ENCODE measurements at places on chromosomes 13 and 19.

DNA sequence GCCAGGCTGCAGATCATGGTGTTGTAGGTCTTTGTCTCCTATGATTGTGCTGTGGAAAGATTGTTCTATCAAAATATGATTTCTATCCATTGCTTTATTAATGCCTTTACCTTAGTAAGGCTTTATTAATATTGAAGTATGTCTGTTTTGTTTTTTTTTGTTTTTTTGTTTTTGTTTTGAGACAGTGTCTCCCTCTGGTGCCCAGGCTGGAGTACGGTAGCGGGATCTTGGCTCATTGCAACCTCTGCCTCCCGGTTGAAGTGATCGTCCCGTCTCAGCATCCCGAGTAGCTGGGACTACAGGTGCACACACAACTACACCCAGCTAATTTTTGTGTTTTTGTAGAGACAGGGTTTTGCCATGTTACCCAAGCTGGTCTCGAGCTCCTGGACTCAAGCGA lies 7.7 kb downstream of the IRGC start:
- DNase-seq: no peak

DNA sequence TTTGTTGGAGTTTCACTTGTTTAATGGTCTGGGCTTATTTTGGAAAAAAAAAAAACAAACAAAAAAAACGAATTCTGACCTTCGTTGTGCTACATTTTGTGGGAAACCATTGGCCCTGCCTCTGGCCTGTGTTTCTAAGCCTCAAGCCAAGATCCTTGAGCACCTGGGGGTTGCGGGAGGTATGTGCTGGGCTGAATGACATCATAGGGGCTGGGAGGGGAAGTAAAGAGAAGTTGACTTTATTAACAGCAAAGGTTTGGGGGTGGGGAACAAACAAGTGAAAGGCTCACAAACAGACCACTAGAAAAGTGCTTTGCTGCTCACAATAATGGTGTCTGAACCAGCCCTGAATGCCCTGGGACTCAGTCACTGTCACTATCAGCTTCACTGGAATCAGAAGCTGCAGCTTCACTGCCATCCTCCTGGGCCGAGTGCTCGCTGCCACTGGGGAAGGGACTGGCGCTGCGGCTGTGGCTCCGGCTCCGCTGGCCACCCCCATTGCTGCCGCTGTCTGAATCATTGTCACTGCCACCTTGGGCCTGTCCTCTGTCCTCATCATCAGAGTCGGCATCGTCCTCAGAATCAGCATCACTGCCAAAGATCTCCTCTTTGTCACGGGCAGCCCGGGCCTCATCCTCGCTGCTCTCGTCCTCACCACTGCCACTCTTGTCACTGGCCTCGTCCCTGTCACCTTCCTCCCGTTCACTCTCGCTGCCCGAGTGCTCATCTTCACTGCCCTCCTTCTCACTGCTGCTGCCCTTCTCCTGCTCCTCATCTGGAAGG lies 5.1 kb downstream of the PAF1 start:
- DNase-seq: no peak

DNA sequence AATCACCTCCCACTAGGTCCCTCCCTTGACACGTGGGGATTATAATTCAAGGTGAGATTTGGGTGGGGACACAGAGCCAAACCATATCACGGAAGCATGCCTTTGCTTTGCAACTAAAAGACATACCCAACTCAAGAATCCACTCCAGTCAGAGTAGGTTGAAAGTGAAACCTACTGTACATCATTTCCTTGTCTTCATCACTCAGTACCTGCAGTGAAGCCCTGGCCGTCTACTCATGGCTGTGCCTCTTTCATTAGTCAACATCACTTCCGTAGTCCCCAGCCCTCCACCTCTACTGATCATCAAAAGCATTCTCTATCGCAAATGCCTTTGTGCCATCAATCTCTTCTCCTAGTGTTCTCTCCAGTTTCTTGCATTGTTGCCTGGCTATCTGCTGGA lies 343.1 kb upstream of the ARGLU1 start:
- no peak for DNase-seq

GRCh38 chr13:31755803-31756212 lies 16.5 kb downstream of the RXFP2 start:
- DNase-seq: no peak

DNA sequence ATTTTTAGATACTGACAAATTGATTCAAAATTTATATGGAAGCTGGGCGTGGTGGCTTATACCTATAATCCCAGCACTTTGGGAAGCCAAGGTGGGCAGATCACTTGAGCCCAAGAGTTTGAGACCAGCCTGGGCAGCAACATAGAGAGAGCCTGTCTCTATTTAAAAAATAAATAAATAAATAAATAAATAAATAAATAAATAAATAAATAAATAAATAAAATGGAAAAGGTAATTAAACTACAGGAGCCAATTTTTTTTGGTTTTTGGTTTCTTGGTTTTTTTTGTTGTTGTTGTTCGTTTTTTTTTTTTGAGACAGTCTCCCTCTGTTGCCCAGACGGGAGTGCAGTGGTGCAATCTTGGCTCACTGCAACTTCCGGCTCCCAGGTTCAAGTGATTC lies 29.4 kb upstream of the TRIM13 start:
- no peak for DNase-seq

DNA sequence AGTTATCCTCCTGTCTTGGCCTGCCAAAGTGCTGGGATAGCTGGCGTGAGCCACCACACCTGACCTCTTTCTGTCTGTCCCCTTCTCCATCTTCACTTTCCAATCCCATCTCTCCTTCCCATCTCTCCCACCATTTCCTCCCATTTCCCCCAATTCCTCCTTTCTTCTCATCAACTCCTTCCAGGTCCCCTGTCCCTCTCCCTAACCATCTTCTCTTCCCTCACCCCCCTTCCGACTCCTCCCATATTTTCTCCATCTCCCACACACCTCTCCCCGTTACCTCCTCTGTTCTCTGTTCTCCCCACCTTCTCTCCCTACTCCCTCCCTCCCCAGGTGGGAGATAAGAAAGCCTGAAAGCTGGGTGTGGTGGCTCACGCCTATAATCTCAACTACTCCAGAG lies 40.6 kb downstream of the KEAP1 start:
- DNase-seq: no peak

- DNase-seq: no peak
Measured at GRCh38 chr13:85406269-85406975, 392.8 kb downstream of the SLITRK6 start.

DNA sequence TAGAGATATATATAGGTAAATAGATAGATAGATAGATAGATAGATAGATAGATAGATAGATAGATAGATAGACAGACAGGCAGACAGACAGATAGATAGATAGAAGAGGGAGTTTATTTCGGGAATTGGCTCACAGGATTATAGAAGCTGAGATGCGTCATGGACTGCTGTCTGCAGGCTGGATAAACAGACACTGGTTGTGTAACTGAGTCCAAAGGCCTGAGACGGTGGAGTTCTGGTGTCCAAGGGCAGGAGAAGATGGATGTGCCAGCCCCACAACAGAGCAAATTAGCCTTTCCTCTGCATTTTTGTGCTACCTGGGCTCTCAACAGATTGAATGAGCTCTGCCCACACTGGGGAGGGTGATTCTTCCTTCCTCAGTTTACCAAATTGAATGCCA lies 2.7 kb downstream of the CYP4F3 start:
- no peak for DNase-seq

DNA sequence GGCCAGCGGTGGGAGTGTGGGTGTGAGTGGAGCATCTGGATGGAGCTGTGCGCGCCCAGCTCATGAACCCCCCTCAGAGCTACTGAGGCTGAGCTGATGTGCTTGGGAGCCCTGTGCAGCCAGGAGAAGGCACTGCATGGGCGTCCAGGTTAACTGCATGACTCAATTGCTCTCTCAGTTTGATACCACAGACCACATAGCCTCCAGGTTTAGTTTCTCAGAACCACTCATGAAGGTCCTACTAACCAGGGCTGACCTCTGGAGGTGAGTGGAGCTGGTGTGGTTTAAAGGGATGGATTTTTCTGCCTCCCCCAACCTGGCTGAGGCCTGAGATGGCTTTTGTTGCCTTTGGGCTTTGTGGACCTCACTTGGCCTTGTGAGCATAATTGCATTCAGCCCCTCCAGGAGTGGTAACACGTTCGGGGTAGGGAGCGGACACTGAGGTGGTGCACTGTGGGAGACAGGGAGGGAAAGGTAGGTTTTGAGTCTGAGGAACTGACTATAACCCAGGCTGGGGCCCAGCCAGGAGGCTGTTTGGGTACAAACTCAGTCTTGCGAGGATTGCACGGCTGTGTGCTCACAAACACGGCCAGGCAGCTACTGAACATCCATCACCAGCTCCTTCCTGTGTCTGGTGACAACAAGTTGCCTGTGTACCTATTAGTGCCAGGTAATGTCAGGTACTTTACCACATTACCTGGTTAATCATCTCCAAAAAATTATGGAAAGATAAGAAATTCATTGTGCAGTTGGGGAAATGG lies 97.5 kb downstream of the RGCC start:
- DNase-seq: no peak

- DNase-seq: no peak
Measured at GRCh38 chr13:35703061-35703460, 226.6 kb upstream of the MAB21L1 start.

DNA sequence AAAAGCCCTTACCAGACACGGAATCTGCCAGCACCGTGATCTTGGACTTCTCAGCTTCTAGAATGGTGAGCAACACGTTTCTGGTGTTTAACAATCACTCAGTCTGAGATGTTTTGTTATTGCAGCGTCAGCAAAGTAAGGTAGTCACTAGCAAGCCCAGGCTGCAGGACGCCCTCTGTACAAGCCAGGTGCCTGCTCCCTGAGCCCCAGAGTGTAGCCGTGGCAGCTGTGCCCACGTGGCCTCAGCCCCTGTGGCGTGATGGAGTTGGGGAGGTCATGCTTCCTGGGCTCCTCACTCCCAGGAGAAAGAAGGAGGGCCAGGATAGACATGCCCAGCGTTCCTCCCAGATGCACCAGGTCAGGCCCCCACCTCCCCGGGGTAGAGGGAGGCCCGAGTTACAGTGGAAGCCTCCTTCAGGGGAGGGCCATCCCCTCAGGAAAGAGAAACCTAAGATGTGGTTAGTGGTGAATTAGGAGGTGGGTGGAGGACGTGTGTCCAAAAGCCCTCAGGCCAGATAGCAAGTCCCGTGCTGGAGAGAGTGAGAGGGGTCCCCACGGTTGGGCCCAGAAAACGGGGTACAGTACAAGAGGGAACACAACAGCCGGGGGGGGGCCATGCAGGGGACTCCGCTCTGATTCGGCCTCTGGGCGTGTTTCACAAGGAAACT lies 169.6 kb upstream of the SOX1 start:
- DNase-seq: no peak

DNA sequence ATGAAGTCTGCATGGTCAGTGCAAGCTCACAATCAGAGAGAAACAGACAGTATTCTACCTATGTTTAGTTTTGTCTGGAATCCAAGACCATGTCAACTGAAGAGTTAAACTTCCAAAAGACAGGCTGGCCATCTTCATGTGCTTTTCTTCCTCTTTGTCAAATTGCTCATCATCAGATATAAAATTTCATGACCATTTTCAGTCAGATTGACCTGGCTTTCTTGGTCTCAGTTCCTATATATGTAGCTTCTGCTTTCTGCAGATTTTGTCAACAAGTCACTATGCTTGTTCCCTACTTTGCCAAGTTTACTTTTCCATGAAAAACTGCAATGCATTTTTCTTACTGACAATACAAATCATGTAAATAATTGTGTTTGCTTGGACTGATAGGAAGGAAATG lies 13.9 kb downstream of the SLC46A3 start:
- DNase-seq: no peak

- DNase-seq: peak; percentile 69
Measured at GRCh38 chr19:40614622-40615411, 13.6 kb downstream of the LTBP4 start.

DNA sequence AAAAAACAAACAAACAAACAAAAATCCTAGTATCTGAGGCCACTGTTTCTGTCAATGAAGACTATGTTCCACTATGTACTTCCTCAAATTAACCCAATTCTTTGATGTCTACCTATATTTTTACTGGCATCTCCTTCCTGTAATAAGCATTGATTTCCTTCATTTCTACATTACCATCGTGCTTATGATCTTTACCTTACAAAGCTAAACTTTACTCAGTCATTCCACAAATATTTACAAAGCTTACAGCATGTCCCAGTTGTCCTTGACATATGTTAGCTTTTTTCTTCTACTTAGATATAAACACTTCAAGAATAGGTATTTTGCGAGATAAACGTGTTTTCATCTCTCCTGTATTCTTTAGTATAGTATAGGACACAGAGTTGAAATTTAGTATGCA lies 1090.9 kb downstream of the PCDH9 start:
- no peak for DNase-seq

GRCh38 chr19:1483131-1483978 lies 4.3 kb upstream of the C19orf25 start:
- no peak for DNase-seq

DNA sequence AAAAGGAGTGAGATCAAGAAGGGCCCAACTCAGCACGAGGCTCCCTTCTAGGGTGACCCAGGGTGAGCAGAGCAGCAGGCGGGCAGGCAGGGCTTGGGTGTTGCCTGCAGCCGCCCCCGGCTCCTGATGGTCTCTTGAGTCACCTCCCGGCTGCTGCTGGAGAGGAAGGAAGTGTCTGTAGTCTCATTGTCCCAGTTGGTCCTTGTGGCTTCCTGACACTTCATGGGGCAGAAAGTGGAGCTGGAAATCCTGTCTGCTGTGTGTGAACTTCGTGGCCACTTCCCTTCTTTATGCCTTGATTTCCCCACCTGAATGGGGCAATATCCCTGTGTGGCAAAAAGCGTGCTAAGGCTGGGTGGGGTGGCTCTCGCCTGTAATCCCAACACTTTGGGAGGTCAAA lies 2.5 kb downstream of the MAP1S start:
- DNase-seq: no peak

- DNase-seq: no peak
Measured at GRCh38 chr19:55175117-55175867, 4.8 kb downstream of the SYT5 start.

DNA sequence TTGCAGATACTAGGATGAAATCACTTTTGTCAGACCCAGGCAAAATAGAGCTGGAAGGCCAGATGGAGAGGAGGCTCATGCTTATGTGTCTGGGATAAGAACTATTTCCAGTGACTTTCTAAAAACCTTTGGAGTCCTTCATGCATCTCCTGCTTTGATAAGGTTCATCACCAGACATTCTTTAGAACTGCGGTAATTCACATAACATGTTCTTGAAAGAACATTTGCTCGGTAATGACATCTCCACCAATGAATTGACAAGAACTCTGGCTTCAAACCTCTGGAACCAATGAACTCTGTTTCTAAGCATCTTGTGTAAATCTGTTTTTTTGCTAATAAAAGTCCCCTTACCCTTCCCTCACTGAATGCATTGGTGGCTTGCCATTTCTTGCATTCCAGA lies 112.0 kb upstream of the KL start:
- no peak for DNase-seq

- no peak for DNase-seq
Measured at GRCh38 chr13:48790966-48791365, 137.2 kb downstream of the CYSLTR2 start.

GRCh38 chr19:49408816-49409440 lies 14.3 kb downstream of the PTH2 start:
- no peak for DNase-seq

All from NCI-H1105 treated with DMSO at 0.1 percent for 48 hours (cell line).